Esophagus squamous epithelium (tissue), 5 donors: ENCODE measurements at places on chromosomes 5 and 9.
A peak's percentile ranks its signal among the peaks of the same experiment; 100 is the strongest.

DNA sequence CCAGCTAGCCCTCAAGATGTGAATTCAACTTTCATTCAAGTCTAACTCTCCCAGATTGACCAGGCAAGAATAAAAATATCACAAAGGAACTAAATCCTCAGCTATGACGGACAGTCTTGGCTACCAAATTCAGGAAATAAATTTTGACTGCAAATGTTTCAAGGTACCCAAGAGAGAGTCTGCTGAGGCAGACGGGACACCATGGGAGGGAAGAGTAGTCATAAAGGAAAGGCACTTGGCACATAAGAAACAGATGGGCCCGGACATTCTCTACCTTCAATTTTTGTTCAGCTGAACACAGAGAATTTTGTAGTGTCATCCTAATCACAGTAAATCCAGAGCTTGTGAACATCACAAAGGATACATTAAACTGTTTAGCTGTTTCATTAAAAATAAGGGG, 390.0 kb downstream of the DTWD2 start:
- H3K36me3 ChIP-seq, result no peaks in the 10 kb centered on the region
- no peak overlapping the region for H3K4me3 ChIP-seq
- H3K4me1 ChIP-seq, result no peaks in the 10 kb centered on the region
- H3K27ac ChIP-seq, result no peak overlapping the region
- no peaks in the 10 kb centered on the region for H3K27me3 ChIP-seq
- DNase-seq, result no peak

DNA sequence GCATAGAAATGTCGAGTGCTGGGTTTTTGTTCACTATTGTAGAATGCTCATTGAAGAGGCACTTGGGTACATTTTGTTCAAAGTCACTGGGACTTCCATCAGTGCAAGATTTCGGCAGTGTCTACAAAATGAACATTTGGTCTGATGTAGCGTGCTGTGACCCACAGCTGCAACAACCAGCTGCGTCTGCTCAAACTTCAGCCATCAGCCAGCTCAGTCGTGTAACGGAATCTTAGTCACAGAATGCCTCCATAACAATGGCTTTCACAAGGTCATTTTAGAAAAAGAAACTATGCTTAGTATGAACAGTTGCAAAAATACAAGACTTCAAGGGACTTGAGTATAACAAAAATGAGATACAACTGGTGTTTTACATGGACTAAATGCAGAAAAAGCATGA, 828.1 kb upstream of the GRAMD2B start:
- DNase-seq, result no peak
- no peaks in the 10 kb centered on the region for H3K36me3 ChIP-seq
- no peaks in the 10 kb centered on the region for H3K27me3 ChIP-seq
- H3K27ac ChIP-seq, result no peak overlapping the region
- no peak overlapping the region for H3K4me3 ChIP-seq

- no peaks in the 10 kb centered on the region for H3K4me1 ChIP-seq
- DNase-seq, result no peak
- no peak overlapping the region for H3K27ac ChIP-seq
- H3K36me3 ChIP-seq, result no peaks in the 10 kb centered on the region
These were observed 167.8 kb downstream of the COL23A1 start for GRCh38 chr5:178422400-178422775.

DNA sequence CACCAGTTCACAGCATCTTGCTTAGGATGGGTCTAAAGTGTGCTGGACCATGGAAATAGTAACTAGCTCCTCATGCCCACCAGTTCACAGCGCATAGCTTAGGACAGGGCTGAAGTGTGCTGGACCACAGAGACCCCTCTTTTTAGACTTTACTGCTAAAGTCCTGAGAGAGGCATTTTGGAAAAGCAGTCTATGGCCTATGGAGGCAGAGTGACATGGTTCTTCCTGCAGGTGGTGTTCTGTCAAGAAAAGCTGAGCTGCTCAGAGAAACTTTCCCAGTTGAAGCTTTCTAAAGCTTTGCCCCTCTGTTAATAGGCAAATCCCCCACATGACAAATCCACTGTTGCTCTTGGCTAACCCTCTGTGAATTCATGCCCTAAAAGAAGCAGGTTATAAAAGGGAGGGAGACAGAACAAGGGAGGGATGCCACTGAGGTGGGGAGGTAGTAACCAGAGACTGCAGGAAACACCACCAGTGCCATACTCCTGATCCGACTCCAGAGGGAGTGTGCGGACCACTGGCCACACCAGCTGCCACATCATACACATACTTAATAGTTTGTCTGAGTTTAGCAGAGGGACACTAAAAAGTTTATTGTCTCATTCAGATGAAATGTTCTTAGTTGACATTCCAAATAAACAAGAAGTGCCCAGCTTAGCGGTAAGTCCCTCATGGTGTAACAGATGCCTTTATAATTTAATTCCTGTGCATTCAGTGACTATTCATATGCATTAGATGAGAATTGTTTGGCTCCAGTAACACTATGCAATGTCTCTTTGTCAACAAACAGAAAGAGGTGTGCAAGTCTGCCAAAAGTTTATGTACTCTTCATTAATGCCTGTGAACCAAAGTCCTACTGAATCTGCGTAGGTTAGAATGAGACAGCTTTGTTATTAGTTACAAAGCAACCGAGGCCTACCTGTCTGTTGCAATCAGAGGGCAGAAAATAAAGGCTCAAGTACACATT, 236.2 kb upstream of the NFIL3 start:
- no peaks in the 10 kb centered on the region for H3K27me3 ChIP-seq
- no peak for DNase-seq
- H3K27ac ChIP-seq, result no peak overlapping the region
- H3K36me3 ChIP-seq, result no peaks in the 10 kb centered on the region

DNA sequence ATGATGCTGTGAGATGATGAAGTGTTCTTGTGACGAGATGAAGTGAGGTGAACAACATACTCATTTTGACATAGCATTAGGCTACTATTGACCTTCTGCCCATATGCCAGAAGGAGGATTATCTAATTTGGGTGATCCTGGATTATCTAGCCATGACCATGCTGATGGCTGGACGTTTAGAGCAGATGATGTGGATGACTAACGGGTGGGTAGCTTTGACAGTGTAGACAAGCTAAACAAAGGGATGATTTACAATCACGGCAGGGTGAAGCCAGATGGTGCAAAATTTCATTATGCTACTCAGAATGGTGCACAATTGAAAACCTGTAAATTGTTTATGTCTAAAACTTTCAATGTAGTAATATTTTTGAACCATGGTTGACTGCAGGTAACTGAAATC, 2403.4 kb upstream of the ACO1 start:
- no peak overlapping the region for H3K4me3 ChIP-seq
- no peak overlapping the region for H3K27ac ChIP-seq
- H3K4me1 ChIP-seq, result no peaks in the 10 kb centered on the region

- peak overlapping the region; percentile 97 for H3K27ac ChIP-seq
- H3K27me3 ChIP-seq, result no peaks in the 10 kb centered on the region
- DNase-seq, result no peak
These were observed 3.1 kb downstream of the SMARCA2 start for GRCh38 chr9:2018162-2018643.

- H3K4me3 ChIP-seq, result no peak overlapping the region
- H3K27me3 ChIP-seq, result no peaks in the 10 kb centered on the region
- DNase-seq, result no peak
- no peaks in the 10 kb centered on the region for H3K36me3 ChIP-seq
- peaks cover 12% of the 10 kb centered on the region for H3K4me1 ChIP-seq
These were observed 63.9 kb downstream of the CDC14B start for GRCh38 chr9:96555567-96556386.

- H3K27ac ChIP-seq, result no peak overlapping the region
- no peak overlapping the region for H3K4me3 ChIP-seq
- no peaks in the 10 kb centered on the region for H3K27me3 ChIP-seq
- H3K36me3 ChIP-seq, result no peaks in the 10 kb centered on the region
- DNase-seq, result no peak
These were observed 72.7 kb upstream of the SLC28A3 start for GRCh38 chr9:84413301-84413700.

GRCh38 chr5:9515436-9515835, 30.4 kb downstream of the SEMA5A start:
- no peaks in the 10 kb centered on the region for H3K36me3 ChIP-seq
- no peaks in the 10 kb centered on the region for H3K27me3 ChIP-seq

- no peak for DNase-seq
- peak overlapping the region; percentile 55 for H3K27ac ChIP-seq
- no peak overlapping the region for H3K4me3 ChIP-seq
These were observed 22.6 kb downstream of the CCNJL start for GRCh38 chr5:160289721-160290120.

DNA sequence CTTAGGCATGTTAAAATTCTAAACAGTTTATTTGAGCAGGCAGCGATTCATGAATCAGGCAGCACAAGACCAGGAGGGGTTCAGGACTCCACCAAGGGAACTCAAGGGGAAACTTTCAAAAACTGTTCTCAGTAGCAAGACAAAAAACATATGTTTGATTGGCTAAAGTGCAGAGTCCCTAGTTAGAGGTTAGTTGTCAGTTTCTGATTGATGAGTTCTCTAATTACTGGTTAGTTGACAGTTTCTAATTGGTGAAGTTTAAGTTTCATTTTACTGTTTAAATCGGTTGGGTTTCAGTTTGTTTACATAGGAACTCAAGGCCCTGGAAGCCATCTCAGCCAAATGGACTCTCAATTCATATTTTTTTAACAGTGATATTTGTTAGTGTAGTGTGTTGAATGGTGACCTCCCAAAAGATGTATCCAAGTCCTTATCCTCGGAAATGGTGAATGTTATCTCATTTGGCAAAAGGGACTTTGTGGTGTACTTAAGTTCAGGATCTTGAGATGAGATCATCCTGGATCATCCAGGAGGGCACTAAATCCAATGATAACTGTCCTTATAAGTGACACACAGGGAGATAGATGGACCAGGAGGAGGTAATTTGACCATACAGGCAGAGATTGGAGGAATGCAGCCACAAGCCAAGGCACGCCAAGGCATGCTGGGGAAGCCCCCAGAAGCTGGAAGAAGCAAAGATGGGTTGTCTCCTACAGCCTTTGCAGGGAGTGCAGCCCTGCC, 219.2 kb upstream of the RAI14 start:
- H3K27ac ChIP-seq, result no peak overlapping the region
- H3K4me1 ChIP-seq, result no peaks in the 10 kb centered on the region
- H3K4me3 ChIP-seq, result no peak overlapping the region
- H3K36me3 ChIP-seq, result no peaks in the 10 kb centered on the region
- DNase-seq, result no peak
- H3K27me3 ChIP-seq, result no peaks in the 10 kb centered on the region

DNA sequence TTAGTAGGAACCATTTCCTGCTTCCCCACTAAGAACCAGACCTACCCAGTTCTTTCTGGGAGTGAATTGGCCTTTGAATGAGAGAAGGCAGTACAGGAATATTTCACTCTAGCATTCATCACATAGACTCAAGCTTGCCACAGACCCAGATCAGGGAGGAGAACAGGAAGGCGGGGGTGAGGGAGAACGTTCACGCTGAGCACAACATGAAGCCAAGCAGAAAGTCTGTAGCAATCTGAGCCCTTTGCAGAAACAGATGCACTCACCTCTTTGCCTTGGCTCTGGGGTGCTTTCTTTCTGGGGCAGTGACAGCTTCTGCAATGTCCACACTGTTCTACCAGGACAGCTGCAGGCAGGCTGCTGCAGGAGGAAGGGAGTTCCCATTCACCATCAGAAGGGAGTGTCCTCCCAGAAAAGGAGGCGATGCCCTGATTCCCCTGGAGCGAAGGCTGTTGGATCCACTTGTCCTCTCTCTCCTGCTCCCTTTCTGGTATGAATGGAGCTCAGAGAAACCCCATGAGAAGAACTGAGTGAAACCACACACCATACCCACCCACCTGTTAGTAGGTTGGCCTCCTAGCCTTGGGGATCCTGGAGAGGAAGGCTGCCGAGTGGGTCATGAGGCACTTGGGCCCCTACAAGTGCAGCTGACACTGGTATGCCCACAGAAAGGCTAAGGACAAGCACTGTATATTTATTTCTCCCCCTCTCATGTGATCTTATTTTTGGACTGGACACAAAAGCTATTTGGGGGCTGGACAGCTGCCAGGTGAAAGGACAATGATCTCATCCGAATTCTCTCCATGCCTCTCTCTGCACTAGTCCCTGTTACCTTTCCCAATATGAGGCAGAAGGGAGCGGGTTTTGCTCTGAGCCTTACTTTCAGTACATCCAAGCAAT, 11.7 kb upstream of the FGF1 start:
- H3K27ac ChIP-seq, result peak overlapping the region; percentile 74
- H3K4me1 ChIP-seq, result peaks cover 23% of the 10 kb centered on the region
- no peaks in the 10 kb centered on the region for H3K27me3 ChIP-seq
- no peak overlapping the region for H3K4me3 ChIP-seq
- H3K36me3 ChIP-seq, result no peaks in the 10 kb centered on the region

GRCh38 chr9:109039539-109039938, 26.2 kb upstream of the CTNNAL1 start:
- no peak for DNase-seq
- no peaks in the 10 kb centered on the region for H3K4me1 ChIP-seq
- H3K4me3 ChIP-seq, result no peak overlapping the region
- H3K27ac ChIP-seq, result no peak overlapping the region

DNA sequence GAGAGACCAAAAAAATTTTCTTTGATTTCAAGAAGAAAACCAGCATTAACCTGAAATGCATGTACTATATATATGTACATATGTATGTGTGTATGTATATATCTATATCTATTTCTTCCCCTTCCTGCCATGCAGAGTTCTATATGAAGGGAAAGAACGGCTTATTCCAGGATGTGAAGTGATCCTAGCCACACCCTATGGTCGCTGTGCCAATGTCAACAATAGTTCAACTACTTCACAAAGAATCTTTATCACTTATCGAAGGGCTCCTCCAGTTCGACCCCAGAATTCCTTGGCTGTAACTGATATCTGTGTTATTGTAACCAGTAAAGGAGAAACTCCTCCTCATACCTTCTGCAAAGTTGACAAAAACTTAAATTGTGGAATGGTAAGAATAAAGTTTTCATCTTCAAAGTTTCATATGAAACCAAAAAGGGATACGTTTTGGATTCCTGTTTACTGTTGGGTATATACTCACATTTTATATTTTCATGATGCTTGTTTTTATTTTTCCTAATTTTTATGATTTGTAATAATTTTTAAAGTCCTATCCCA, 56.2 kb downstream of the DENND4C start:
- H3K27me3 ChIP-seq, result no peaks in the 10 kb centered on the region
- no peak overlapping the region for H3K4me3 ChIP-seq
- H3K27ac ChIP-seq, result no peak overlapping the region
- no peaks in the 10 kb centered on the region for H3K4me1 ChIP-seq
- DNase-seq, result no peak

DNA sequence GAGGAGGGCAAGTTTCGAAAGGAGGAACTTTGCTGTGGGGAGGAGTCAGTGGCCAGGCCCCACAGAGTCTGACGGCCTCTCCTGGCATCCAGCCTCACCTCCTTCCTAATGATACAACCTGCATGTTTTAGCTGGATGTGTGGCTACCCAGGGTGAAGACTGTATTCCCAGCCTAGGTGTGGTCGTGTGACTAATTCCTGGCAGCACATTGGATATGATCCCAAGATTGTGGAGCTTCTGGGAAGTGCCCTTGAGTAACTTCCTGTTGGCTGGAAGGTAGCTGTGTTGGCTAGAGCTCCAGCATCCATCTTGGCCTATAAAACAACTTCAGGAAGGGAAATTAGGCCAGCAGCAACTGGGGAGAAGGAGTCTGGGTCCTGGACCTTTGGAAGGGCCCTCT, 19.0 kb upstream of the LPCAT1 start:
- H3K27me3 ChIP-seq, result no peaks in the 10 kb centered on the region
- DNase-seq, result no peak
- H3K36me3 ChIP-seq, result no peaks in the 10 kb centered on the region

GRCh38 chr5:60945813-60946187, 795 bp downstream of the NDUFAF2 start:
- peak overlapping the region; percentile 91 for H3K27ac ChIP-seq
- H3K36me3 ChIP-seq, result no peaks in the 10 kb centered on the region
- H3K4me1 ChIP-seq, result peaks cover 30% of the 10 kb centered on the region
